Lung microvascular endothelial cell (primary cell): ENCODE measurements at places on chromosomes 5 and 9. TPM values are rescaled to one million over a fixed set of nuclear protein-coding genes. Genes with fewer than 3 reads are reported as not detected.

The RASGRF2 gene
- 20.6 and 21.6 TPM in 2 replicates for total RNA-seq

The CDKN2B-AS1 gene
- 0.60 and 1.5 TPM in 2 replicates for total RNA-seq

GRCh38 chr9:91163444-91163772 is 198.3 kb downstream of the AUH start:
- no peak for DNase-seq

GRCh38 chr5:160289721-160290120 is 22.6 kb downstream of the CCNJL start:
- no peak for DNase-seq

- no peak for DNase-seq
Observed at GRCh38 chr9:137492464-137493363, 33.6 kb upstream of the NSMF start.
